Fibroblast of skin of back (primary cell): ENCODE measurements at places on chromosomes 4 and X.

- no peak for DNase-seq
These were observed 1753.7 kb upstream of the AGA start for GRCh38 chr4:179195887-179196286.

DNA sequence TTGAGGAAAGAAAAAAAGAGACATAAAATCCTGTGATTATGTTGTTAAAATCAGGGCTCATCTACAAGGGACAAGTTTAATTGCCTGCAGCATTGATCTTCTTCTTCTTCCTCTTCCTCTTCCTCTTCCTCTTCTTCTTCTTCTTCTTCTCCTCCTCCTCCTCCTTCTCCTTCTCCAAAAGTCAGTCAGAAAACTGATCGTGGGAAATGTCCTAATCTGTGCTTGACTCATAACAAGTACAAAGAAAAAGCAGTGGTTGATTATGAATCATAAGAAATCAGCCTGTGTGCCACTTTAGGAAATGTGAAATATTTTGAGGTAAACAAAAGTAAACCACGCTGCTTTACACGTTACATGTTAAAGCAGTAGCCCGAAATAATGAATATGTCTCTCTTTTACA lies 2.7 kb upstream of the ATP10D start:
- peak; percentile 55 for DNase-seq

- no peak for DNase-seq
These were observed 3.6 kb downstream of the SASH3 start for GRCh38 chrX:129783291-129783713.

- DNase-seq = peak; percentile 91
These were observed 113.0 kb upstream of the SH3RF1 start for GRCh38 chr4:169383724-169384123.

GRCh38 chr4:106245176-106245575 lies 70.8 kb downstream of the TBCK start:
- no peak for DNase-seq

DNA sequence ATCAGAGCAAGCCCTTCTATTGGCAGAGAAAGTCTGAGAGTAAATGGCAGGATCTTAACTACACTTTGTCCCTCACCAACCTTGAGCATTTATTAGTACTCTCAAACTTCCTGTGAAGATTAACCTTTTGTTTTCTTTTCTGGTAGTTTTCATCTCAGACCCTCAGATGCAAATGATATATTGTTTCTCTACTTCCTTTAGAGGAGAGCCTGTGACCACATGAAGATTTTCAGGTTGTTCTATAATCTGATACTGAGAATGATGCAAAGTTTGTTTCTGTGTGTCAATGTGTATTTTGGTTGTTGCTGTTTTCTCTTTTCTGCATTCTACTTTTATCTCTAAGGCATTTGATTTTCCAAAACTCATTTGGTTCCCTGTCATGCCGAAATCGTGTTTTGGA lies 165.8 kb upstream of the CYSLTR1 start:
- no peak for DNase-seq

DNA sequence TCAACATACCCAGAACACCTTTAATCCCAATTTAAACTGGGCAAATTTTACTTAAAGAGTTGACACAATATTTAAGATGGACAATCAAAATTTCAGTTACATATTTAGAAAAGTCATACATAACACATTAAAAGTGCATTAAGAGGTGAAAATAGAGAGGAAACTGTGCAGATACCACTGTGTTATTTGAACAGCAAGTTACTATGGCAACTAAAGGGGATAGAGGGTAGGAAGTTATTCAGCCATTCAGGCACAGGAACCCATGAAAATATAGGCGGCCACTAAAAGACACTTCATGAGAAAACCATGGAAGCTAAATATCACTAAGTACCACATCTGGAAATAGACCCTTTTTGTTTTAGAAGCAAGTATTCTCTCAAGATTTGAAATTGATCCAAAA lies 75.1 kb downstream of the PDGFC start:
- no peak for DNase-seq

GRCh38 chr4:118034053-118034785 lies at the start of gene NDST3:
Gene NDST3 (plus strand): TSS chr4:118034486. CDS start chr4:118053911, 19,425 bp downstream.
- peak; percentile 82 for DNase-seq

- DNase-seq = no peak
These were observed 21.1 kb downstream of the FAM47E start for GRCh38 chr4:76272582-76272981.

- no peak for DNase-seq
These were observed 557 bp upstream of the USP38 start for GRCh38 chr4:143184217-143184502.

GRCh38 chr4:89447543-89447942 lies 139.9 kb upstream of the GPRIN3 start:
- DNase-seq = no peak

- DNase-seq = peak; percentile 34
These were observed 298.5 kb downstream of the KCTD8 start for GRCh38 chr4:44150091-44150576.

- DNase-seq = peak; percentile 59
These were observed 29.5 kb upstream of the FGFR3 start for GRCh38 chr4:1763550-1764080.

GRCh38 chr4:143273160-143273917 lies 63.3 kb upstream of the GAB1 start:
- DNase-seq = no peak

- peak; percentile 100 for DNase-seq
These were observed at the start of gene DCUN1D4 for GRCh38 chr4:51842554-51843308. Gene DCUN1D4 (plus strand): TSS chr4:51843153. CDS start chr4:51843243, 90 bp downstream.

- DNase-seq = no peak
These were observed 9.9 kb downstream of the CPE start for GRCh38 chr4:165388756-165389155.

GRCh38 chrX:5449323-5449722 lies 779.3 kb downstream of the NLGN4X start:
- no peak for DNase-seq

DNA sequence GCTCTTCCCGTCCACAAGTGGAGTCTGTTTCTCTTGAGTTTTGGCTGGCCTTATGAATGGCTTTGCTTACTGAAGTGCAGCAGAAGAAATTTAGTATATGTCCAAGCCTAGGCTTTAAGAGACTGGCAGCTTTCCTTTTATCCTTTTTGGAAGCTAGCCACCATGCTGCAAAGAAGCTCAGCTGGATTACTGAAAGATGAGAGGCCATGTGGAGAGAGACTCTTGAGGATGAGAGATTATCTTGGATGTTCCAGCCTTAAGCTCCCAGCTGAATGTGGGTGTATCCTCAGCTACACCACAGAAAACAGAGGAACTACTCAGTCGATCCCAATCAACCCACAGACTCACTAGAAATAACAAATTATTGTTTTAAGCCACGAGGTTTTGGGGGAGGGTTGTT lies 12.5 kb downstream of the CCNG2 start:
- no peak for DNase-seq

DNA sequence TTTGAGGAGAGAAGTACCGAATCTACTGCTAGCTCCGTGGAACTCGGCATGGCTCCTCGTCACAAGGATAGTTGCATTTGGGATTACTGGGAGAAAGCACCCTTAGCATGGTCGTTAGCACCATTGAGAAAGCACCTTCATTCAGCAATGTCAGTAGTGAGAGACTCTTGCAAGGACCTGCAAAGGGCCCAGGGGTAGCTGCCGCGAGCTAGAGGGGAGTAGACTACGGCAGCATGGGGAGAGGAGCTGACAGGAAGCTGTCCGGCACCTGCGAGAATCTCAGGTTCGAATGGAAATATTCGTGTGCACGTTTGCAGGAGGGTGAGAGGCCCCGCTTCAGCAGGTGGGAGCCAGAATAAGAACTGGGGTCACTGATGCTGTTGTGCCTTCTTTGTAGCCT lies 20.2 kb downstream of the TLR10 start:
- no peak for DNase-seq

- no peak for DNase-seq
These were observed 478.5 kb downstream of the INPP4B start for GRCh38 chr4:142367418-142368180.
